ENCODE measurements at places on chromosomes 6 and 20.

DNA sequence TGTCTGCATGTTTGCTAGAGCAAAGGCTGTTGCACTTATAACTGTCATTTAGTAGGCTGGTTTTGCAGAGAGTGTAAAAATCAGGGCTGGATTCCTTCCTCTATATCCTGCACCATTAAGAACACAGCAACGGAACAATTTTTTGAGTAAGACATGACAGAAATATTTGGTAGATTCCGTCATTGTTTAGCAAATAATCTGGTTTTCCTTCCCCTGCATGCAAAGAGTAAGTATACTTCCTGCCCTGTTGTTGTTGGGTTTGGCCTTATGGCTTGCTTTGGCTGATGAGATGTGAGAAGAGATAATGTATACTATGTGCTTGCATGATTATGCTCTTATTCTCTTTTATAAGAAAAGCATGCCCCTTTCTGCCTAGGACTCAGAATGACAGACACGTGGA lies 23.8 kb downstream of the MANEA start:
- DNase-seq = peak; percentile 30

- DNase-seq = no peak
Observed at GRCh38 chr6:133504761-133505160, 263.6 kb downstream of the EYA4 start.

DNA sequence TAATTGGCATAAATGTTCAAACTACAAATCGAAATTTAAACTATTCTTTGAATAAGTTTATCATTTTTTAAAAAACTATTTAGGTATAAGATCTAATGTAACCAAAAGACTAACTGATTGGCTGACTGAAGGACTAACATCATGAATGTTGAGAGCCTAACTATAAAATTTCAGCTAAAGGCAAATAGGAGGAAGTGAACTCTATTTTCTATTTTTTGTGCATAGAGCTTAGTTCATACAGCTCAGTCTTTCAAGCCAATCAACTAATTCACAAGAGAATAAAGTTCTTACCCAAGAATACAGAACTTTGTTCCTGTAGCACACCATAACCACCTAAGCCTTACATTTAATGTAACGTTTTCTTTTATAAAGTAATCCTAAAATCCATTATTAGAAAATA lies 46.3 kb upstream of the STXBP5 start:
- no peak for DNase-seq

GRCh38 chr20:19996917-19997316 lies 20.2 kb upstream of the NAA20 start:
- DNase-seq = no peak

GRCh38 chr6:147704691-147705090 lies 196.2 kb downstream of the SAMD5 start:
- no peak for DNase-seq

DNA sequence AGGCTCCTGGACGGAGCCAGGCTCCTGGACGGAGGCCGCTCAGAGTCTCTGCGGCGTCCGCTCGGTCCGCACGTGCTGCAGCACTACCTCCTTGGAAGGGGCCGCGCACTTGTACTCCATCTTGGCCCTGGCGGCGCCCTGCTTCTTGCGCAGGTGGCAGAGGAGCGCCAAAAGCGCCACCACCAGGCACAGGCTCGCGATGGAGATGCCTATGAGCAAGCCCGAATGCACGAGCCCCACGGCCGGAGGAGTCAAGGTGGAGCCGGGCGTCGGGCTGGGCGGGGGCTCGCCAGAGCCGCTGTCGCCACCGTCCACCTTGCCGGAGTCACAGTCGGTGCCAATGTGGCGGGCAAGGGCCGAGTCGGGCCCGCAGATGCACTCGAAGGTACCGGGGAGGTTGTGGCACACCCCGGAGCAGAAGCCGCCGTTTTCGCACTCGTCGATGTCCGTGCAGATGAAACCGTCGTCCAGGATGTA lies 1.7 kb downstream of the THBD start:
- DNase-seq = no peak

GRCh38 chr6:71665931-71666330 lies 220.4 kb upstream of the RIMS1 start:
- DNase-seq = no peak

GRCh38 chr6:40356242-40356910 lies 230.8 kb downstream of the LRFN2 start:
- peak; percentile 23 for DNase-seq

GRCh38 chr20:50821994-50822393 lies 27.1 kb downstream of the BCAS4 start:
- no peak for DNase-seq

GRCh38 chr6:70592391-70593117 lies 25.8 kb downstream of the SDHAF4 start:
- no peak for DNase-seq

DNA sequence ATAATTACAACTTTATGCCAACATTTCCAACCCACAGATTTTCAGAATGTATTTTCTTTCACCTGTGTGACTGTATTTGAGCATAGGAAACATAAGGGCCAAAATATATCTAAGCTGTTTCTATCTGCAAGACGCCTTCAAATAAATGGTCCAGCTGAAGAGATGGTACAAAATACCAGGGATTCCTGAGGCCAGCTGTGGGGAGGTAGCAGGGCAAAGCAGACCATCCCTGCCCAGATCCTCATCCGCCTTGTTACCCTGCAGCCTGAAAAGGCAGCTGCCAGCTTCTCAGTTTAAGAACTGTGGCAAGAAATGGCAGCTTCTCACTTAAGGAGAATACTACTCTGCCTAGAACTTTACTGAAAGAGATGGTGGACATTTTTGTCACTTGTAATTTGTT lies 143.3 kb downstream of the KHDC1L start:
- no peak for DNase-seq

- DNase-seq = no peak
Observed at GRCh38 chr20:16292226-16292880, 280.9 kb downstream of the KIF16B start.

GRCh38 chr6:39279539-39279938 lies 34.7 kb downstream of the KCNK17 start:
- no peak for DNase-seq
